ENCODE measurements at places on chromosomes 2 and 18.
A peak's percentile ranks its signal among the peaks of the same experiment; 100 is the strongest.

DNA sequence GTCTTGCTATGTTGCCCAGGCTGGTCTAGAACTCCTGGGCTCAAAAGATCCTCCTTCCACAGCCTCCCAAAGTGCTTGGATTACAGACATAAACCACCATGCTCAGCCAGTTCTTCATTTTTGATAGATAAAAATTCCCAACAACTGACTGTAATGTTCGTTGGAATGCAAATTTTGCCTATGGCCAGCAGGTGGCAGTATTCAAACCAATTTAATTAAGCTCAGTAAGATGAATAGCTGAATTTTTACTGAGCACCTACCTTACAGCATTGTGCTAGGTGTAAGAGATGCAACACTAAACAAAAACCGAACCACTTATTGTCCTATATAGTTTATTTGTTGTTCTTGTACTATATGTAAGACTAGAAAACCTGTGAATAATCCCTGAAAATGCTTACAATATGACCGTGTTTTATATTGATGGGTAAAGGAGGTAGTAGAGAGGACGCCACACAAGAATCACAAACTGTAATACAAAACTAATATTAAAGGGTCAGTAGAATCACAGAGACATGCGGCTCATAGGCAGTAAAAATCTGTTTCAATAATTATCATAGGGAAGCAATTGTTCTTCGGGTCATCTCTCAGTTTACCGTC lies 8.2 kb upstream of the TMEM182 start:
- DNase-seq = peak; percentile 59

GRCh38 chr2:64488050-64488974 lies 34.4 kb downstream of the LGALSL start:
- peak; percentile 78 for DNase-seq

DNA sequence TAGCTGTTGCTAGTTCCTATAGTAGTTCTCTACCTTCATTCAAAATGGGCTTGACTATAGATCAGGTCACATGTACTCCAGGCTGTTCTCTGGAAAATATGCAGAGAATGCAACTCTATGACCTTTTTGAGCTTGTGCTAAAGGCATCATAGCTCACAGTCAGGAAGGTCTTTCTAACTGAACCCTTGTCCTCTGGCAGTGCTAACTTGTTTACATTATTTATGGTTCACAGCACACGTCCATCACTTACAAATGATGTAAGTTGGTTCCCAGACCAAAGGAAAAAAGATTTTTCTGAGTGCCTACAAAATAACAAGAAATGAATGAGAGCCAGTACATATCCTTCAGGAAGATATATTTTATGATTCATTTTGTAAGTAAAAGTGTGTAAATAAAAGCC lies 236.1 kb downstream of the GCA start:
- no peak for DNase-seq

DNA sequence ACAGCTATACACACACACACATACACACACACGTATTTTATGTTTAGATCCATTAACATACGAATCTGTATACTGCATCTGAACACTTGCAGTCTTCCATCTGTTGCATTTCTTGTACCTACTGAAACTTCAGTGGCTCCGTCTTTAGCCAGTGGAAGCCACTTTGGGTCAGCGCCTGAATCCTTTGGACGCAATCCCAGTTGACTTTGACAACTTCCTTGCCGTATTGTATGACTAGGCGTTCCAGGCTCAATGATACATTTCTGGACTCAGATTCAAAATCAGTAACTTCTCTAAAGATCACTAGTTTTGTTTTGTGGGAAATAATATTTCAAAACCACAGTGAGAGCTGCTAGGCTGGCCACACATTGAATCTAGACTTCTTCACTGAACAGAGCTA lies 101.5 kb upstream of the GPC1 start:
- DNase-seq = no peak

DNA sequence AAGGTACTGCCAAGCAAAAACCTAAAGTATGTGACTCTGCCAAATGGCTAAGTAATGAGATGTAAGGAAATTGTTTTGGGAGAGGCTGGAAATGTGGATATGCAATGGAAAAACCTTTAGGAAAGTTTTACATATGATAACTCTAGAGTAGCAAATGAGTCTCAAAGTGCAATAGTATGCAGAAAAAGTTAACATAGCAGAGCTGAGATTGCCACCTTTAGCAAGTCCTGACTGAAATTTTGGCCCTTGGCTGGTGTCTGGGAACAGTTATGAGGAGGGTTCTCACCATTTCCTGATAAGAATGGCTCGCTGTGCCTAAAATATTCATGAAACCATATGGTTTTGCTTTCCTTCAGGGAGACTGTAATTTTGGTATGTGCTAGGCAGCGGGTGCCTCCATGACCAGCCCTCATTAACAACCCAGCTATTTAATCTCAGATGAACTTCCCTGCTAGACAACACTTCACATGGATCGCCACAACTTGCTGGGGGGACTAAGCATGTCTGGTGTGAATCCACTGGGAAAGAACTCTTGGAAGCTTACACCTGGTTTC lies 72.3 kb upstream of the ERBB4 start:
- no peak for DNase-seq

Data from erythroblast (primary cell).